Fibroblast of lung (primary cell): ENCODE measurements at places on chromosomes 11 and 22. TPM values are rescaled to one million over a fixed set of nuclear protein-coding genes. Genes with fewer than 3 reads are reported as not detected.

DNA sequence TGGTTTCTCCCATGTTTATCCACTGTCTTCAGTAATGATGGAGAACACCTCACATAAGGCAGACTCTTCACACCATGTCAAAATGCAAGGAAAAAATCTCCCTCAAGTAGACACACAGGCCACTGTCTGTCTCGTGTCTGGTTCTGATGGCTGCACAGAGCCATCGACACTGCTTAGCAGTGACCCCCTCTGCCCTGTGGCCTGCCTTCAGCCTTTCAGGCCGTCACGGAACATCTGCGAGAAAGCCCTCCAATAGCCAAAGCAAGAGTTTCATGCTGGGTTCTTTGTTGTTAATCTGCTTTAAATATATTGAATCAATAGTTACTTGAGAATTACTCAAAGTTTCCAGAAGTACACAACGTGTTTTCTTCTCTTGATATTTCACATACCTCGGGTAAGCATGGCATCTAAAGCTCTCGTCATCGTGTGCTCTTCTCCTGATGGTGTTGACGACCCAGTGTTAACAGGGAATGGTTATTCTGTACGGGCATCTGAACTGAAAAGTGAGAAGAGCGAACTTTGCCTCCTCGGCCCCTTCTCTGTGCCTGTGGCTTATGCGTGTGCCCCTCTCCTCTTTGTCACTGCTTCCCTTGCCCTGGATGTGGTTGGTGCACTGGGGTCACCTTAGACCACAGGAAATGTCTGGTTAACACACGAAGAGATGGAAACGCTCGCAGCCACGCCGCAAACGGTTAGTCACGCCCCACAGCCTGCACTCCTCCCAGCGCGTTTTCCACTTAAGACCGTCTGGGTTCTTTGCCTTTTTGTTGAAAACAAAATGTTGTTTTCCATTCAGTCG, 33.4 kb upstream of the CTTN start:
- no peak for DNase-seq
- no peak overlapping the region for H3K4me3 ChIP-seq
- H3K36me3 ChIP-seq, result peaks cover 6% of the 10 kb centered on the region
- no peaks in the 10 kb centered on the region for H3K27me3 ChIP-seq

DNA sequence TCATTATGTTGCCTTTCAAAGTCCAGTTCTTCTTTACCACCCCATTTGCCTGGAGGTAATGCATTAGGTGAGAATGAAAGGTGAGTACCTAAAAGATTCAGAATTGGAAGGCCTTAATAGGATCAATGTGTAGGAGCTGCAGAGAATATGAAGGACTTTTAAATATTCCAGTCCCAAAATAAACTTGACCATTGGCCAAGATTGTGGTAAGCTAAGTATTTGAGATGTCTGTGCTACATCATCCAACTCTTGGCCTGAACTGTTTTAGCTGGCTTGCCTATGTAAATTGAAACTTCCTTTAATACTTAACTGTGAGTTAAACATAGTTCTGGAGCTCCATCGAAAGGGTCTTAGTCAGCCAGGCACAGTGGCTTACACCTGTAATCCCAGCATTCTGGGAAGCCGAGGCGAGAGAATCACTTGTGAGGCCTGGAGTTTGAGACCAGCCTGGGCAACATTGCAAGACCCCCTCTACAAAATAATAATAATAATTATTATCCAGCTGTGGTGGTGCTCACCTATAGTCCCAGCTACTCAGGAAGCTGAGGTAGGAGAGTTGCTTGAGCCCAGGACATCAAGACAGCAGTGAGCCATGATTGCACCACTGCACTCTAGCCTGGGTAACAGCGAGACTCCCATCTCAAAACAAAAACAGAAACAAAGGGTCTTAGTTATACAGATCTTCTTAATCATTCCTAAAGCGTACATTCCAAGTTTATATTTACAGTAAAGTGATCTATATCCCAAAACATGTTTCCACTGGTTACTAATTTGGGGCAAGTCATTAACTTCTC, 29.8 kb downstream of the MTMR3 start:
- H3K4me3 ChIP-seq, result no peak overlapping the region
- H3K27ac ChIP-seq, result peak overlapping the region; percentile 44
- H3K4me1 ChIP-seq, result peaks cover 25% of the 10 kb centered on the region
- H3K36me3 ChIP-seq, result no peaks in the 10 kb centered on the region
- DNase-seq, result peak; percentile 97
- H3K27me3 ChIP-seq, result no peaks in the 10 kb centered on the region

DNA sequence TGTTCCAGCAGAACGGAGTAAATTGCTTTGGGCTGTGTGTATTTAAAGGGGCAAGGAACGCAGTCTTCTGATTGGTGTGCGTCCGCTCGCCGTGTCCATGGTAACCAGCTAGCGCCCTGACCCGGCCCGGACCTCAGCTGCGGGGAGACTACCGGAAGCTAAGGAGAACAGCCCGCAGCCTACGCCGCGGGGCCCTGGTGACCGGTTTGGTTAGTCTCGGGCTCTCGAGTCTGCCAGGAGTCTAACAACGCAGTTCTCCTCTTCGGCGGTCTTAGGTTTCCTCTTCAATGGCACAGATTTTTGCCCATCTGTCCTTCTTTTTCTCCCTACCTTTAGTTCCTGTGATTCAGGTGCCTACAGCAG, 3.5 kb upstream of the OR56A3 start:
- no peaks in the 10 kb centered on the region for H3K36me3 ChIP-seq
- DNase-seq, result no peak
- H3K27me3 ChIP-seq, result no peaks in the 10 kb centered on the region
- no peaks in the 10 kb centered on the region for H3K4me1 ChIP-seq

- H3K4me1 ChIP-seq, result peaks cover 16% of the 10 kb centered on the region
- H3K4me3 ChIP-seq, result no peak overlapping the region
- H3K27me3 ChIP-seq, result no peaks in the 10 kb centered on the region
- H3K27ac ChIP-seq, result no peak overlapping the region
- H3K36me3 ChIP-seq, result peaks cover 3% of the 10 kb centered on the region
Observed at GRCh38 chr11:96088914-96089313, 165.0 kb upstream of the MTMR2 start.

GRCh38 chr22:30887861-30888260, 80.7 kb downstream of the MORC2 start:
- no peaks in the 10 kb centered on the region for H3K4me1 ChIP-seq
- H3K27me3 ChIP-seq, result no peaks in the 10 kb centered on the region
- H3K4me3 ChIP-seq, result no peak overlapping the region

DNA sequence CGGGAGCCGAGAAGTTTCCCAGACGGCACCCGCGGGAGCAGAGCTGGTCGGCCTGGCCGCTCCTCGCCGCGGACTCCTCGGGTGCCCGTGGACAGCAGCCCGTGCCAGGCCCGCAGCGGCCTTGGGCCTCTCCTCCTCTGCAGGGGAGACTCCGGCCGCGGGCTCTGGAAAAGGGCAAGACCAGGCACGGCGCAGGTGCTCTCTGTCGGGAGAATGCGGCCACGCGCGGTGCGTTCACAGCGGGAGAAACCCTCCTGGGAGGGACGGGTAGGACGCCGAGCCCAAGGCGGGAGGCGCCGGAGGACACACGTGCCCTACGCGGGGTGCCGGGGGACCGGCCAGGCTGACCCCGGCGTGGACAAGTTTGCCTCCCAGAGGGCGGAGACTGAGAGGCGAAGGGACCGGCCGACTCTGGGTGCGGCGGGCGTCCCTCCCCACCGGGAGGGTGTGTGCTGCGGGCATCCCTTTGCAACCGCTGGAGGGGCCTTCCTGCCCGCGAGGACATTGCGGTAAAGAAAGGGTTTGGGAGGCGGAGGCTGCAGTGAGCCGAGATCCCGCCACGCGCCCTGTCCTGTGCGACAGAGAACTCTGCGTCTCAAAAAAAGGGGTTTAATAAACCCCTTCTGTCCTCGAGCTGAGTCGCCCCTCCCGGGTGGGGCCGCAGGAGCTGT, 2.3 kb downstream of the IFITM1 start:
- H3K4me1 ChIP-seq, result peaks cover 10% of the 10 kb centered on the region
- DNase-seq, result no peak
- H3K27ac ChIP-seq, result no peak overlapping the region
- H3K4me3 ChIP-seq, result peak overlapping the region; percentile 7
- no peaks in the 10 kb centered on the region for H3K27me3 ChIP-seq

DNA sequence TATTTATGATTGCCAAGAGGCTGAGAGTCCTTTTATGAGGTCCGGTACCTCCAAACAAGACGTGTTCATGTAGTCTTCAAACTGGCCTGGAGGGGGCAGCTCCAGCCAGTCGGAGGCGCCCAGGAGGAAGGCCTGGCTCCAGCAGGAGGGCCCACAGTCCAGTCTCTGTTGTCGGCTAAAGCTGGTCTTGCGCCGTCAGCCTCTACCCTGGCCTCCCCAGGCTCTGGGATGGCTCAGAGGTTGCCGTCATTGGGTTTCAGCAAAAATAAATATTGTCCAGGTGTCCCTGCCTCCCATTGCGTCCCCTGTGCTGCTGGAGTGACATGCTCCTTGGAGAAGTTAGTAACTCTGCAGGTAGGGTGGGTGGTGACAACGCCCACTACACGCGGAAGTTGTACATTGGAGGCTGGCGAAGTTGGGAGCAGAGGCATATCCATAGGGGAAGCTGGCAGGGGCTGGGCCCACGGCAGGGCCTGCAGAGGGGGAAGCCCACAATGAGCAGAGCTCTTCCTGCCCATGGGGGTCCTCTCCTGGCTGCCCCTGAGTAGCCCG, 1.0 kb upstream of the SLC25A1 start:
- peak overlapping the region; percentile 62 for H3K4me3 ChIP-seq
- DNase-seq, result peak; percentile 88
- peaks cover 17% of the 10 kb centered on the region for H3K4me1 ChIP-seq
- peak overlapping the region; percentile 29 for H3K27ac ChIP-seq
- H3K27me3 ChIP-seq, result no peaks in the 10 kb centered on the region

GRCh38 chr11:78350091-78350645, 67.5 kb downstream of the GAB2 start:
- H3K27ac ChIP-seq, result peak overlapping the region; percentile 67
- H3K27me3 ChIP-seq, result no peaks in the 10 kb centered on the region
- peak; percentile 78 for DNase-seq
- peak overlapping the region; percentile 38 for H3K4me3 ChIP-seq

DNA sequence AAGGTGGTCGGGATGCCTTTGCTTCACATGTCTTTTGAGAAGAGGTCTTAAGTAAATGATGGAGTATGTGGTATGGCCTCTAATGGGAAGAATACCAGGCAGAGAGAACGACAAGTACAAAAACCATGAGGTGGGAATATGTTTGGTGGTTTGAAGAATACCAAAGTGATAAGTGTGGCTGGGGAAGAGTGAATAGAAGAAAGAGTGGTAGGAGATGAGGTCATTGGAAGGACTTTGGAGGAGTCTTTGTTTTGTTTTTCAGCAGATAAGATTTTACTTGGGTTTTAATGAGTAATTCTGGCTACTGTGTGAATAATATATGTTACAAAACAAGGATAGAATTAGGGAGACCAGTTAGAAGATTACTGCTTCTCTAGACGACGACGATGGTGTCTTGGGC, 515.4 kb downstream of the RAB38 start:
- no peak overlapping the region for H3K4me3 ChIP-seq
- DNase-seq, result no peak
- H3K36me3 ChIP-seq, result no peaks in the 10 kb centered on the region
- H3K4me1 ChIP-seq, result no peaks in the 10 kb centered on the region
- H3K27ac ChIP-seq, result no peak overlapping the region

- peaks cover 1% of the 10 kb centered on the region for H3K36me3 ChIP-seq
- H3K27me3 ChIP-seq, result no peaks in the 10 kb centered on the region
- H3K4me1 ChIP-seq, result no peaks in the 10 kb centered on the region
- H3K4me3 ChIP-seq, result no peak overlapping the region
- peak; percentile 20 for DNase-seq
- no peak overlapping the region for H3K27ac ChIP-seq
Observed at GRCh38 chr11:8786933-8787332, 104.3 kb downstream of the RPL27A start.

GRCh38 chr22:48227341-48228018, 1465.0 kb downstream of the TBC1D22A start:
- H3K4me1 ChIP-seq, result no peaks in the 10 kb centered on the region
- H3K27me3 ChIP-seq, result no peaks in the 10 kb centered on the region
- no peak overlapping the region for H3K4me3 ChIP-seq
- DNase-seq, result no peak
- H3K36me3 ChIP-seq, result no peaks in the 10 kb centered on the region
- no peak overlapping the region for H3K27ac ChIP-seq

- H3K4me3 ChIP-seq, result no peak overlapping the region
- no peaks in the 10 kb centered on the region for H3K4me1 ChIP-seq
- H3K27ac ChIP-seq, result no peak overlapping the region
- no peaks in the 10 kb centered on the region for H3K36me3 ChIP-seq
Observed at GRCh38 chr11:62411524-62411923, 7.3 kb upstream of the SCGB1A1 start.

DNA sequence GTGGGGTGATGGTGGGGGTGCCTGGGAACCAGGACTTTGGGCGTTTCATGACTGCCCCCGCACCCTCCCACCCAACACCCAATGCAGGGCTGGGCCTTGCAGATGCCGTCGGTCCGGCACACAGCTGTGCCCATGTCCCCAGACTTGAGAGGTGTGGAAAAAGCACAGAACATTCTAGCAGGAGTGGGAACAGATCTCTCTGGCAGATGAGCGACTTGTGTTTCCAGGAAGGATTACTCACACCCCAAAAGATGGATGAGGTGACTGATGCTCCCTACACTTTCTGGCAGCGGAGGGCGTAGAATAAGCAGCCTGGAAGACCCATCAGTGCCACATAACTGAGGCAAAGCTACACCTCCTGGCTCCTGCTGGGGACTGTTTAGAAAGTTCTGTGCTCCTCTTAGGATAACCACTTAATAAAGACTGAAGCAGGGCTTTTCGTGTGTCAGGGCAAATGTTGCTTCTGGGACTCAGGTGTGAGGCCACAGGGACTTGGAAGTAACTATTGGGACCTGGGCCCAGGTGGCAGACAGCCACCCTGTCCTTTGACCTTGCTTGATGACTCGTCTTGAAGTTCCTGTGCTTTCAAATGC, 24.2 kb downstream of the FBLN1 start:
- H3K4me1 ChIP-seq, result peaks cover 11% of the 10 kb centered on the region
- no peak overlapping the region for H3K4me3 ChIP-seq
- H3K27me3 ChIP-seq, result no peaks in the 10 kb centered on the region
- H3K27ac ChIP-seq, result no peak overlapping the region
- H3K36me3 ChIP-seq, result peaks cover 2% of the 10 kb centered on the region
- peak; percentile 86 for DNase-seq

DNA sequence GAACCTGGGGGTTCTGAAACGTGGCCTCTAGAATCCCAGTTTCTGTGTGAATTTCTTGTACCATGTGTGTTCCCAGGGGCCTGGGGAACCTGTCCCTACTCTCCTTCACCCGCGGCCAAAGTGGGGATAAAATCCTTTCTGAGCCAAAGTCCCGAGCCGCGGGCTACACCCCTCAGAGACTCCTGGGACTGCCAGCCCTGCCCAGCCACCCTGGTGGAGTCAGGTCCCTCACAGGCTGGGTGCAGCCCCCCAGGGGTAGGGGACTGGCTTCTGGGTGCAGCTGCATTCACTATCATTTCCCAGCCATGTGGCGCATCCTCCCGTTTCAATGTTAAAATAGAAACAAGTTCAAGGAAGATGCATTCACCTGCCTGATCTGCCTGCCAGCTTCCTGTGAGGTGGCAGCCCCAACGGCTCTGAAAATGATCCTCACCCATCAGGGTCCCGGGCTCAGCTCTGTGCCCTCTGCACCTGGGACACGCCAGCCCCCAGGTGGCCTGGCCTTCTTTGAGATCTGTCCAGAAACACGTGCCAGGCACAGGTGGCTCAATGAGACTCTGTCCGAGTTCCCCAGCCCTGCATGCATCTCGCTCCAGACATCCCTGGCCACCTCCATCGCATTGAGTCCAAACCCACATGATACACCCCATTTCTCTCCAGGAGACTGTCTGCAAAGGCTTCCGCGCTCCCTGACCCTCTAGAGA, 338.8 kb downstream of the CTTN start:
- H3K4me3 ChIP-seq, result no peak overlapping the region
- no peaks in the 10 kb centered on the region for H3K27me3 ChIP-seq
- no peak for DNase-seq
- no peaks in the 10 kb centered on the region for H3K4me1 ChIP-seq

Gene LRRC74B
- total RNA-seq, result under 0.01 TPM in 1 of 2 replicates, not detected in the other

Gene MRPL48
- 25.4 and 32.9 TPM in 2 replicates for total RNA-seq

Gene VSIG10L2
- not detected in 2 replicates for total RNA-seq

Gene GAL
- 1.5 and 5.4 TPM in 2 replicates for total RNA-seq

Gene MPZL2
- not detected in 2 replicates for total RNA-seq

Gene ZNF280A
- not detected in 2 replicates for total RNA-seq
